ENCODE measurements at places on chromosomes 6 and 20. TPM values are rescaled to one million over a fixed set of nuclear protein-coding genes. Genes with fewer than 3 reads are reported as not detected.

DNA sequence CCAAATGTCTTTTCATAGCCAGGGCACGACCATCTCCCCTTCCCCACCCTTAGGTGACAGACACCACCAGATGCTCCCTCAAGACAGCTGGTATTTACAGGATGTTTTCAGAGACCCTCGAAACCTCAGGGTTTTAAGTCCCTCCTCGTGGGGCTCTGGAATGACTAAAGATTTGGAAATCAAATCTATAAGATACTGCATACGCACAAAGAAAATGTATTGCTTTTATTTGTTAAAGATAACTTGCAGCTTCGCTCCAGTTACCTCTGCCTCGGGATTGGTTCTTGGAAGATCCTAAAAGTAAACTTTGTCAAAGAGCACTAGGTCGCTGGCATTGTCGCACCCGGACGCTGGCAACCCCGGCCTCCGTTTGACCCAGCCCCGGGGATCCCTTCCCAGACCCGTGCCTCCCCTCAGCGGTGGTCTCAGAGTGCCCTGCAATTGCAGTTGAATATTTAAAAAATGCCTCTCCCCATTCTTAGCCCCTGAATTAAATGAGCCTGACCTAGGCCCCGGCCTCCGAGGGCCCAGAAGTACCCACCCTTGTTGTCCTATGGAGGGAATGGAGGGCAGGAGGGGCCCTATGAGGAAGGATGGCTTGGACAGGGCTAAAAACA is 7.1 kb downstream of the PAX1 start:
- no peak overlapping the region for H3K27ac ChIP-seq
- H3K4me1 ChIP-seq = no peaks in the 10 kb centered on the region
- peak; percentile 50 for DNase-seq
- H3K4me3 ChIP-seq = no peak overlapping the region
- peaks cover 100% of the 10 kb centered on the region for H3K27me3 ChIP-seq

- no peaks in the 10 kb centered on the region for H3K4me1 ChIP-seq
- no peaks in the 10 kb centered on the region for H3K36me3 ChIP-seq
- no peak overlapping the region for H3K4me3 ChIP-seq
- H3K27me3 ChIP-seq = no peaks in the 10 kb centered on the region
These were observed 19.0 kb downstream of the REM1 start for GRCh38 chr20:31494131-31494530.

DNA sequence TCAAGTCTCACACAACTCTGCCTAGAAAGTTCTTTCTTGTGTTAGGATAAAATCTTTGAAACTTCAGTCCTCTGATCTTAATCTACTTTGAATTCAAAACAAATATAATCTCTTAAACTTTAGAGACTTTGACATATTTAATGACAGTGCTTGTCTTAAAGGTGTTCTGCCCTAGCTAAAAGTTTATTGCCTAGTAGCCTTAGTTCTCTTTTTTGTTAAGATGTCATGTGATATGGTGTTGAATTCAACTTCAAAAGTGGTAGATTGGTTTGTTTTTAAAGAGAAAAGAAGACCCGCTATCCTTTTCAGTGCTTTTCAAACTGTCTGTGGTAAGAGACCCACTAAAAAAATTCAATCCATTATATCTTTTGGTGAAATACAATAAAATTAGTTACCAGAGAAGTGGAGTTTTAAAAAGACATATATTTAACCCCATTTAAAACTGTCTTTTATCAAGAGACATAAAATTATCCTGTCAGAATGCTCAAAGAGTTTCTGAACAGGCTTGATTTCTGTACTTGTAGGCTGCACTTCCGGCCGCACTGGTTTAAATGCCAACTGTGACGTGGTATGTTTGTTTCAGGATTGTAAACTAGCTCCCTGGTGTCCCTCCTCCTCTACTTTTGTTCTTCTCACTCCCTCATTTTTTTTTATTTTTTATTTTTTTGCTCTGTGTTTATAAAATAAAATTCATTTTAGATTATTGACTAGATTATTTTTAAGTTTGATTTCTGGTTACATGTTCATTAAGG is 76.5 kb downstream of the QKI start:
- peak overlapping the region; percentile 19 for H3K27ac ChIP-seq
- no peaks in the 10 kb centered on the region for H3K27me3 ChIP-seq
- H3K36me3 ChIP-seq = no peaks in the 10 kb centered on the region
- no peak for DNase-seq

DNA sequence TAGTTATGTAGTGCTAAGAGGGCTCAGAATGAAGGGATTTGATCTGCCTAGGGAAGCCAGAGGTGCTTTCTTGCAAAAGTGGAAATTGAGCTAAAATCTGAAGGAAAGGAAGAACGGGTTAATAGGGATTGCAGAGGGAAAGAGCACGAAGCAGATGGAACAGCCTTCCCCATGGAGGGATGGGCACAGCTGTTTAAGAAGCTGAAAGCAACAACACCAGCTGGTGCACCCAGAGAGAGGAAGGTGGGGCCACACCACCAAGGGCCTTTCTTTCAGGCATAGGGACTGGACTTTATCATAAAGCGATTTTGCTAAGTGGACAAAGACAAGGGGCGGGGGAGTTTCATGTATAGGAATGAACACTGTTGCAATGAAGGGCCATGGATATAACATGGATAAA is 65.8 kb upstream of the SNRPB2 start:
- no peak overlapping the region for H3K4me3 ChIP-seq
- H3K27me3 ChIP-seq = no peaks in the 10 kb centered on the region
- no peaks in the 10 kb centered on the region for H3K4me1 ChIP-seq
- no peak overlapping the region for H3K27ac ChIP-seq
- no peak for DNase-seq
- no peaks in the 10 kb centered on the region for H3K36me3 ChIP-seq

SIRPB2 gene
- total RNA-seq = not detected

CGAS gene
- total RNA-seq = 2.8 TPM

CASS4 gene
- not detected for total RNA-seq

Data from endodermal cell (in vitro differentiated cells).